Endodermal cell (in vitro differentiated cells): ENCODE measurements at places on chromosomes 3 and 15. TPM values are rescaled to one million over a fixed set of nuclear protein-coding genes. Genes with fewer than 3 reads are reported as not detected.

DNA sequence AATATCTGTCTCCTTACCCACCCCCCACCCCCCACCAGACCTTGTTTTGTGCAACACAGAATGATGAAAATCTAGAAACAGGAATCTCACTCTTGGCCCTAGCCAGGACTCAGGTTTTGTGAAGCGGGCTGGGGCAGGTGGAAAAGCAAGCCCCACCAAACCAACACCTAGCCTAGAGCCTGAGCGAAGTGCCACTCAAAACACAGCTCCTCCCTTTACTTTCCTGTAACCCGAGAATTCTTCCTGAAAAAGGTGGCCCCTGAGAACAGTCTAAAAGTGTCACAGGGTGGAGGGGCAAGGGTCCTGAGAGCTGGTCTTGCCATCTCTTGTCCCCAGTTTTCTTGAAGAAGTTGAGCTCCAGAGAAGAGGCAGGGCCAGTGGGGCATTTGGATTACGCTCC, 17.4 kb upstream of the RPUSD3 start:
- DNase-seq: no peak
- no peak overlapping the region for H3K27ac ChIP-seq
- H3K27me3 ChIP-seq: no peaks in the 10 kb centered on the region
- H3K4me3 ChIP-seq: no peak overlapping the region
- no peaks in the 10 kb centered on the region for H3K36me3 ChIP-seq

DNA sequence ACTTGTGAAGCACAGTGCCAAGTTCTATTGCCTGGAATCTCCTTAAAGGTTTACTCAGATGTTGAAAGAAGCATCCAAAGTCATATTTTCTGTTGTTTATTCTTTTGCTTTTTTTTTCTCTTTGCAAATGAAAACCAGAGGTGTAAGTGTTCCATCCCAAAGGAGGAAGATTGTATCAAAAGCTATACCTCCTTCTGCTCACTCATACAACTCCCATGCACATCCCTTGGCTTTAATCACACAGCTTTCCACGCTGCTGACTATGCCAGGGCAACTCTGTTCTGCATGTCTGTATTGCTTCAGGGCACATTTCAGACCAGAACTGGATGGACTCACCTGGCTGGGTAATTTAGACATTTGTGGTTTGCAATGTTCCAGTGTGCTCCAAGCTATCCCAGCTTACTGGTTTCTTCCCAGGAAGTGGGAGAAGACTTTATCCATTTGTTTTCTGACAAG, 399.6 kb upstream of the TBL1XR1 start:
- H3K36me3 ChIP-seq: no peaks in the 10 kb centered on the region
- DNase-seq: no peak
- no peak overlapping the region for H3K4me3 ChIP-seq
- H3K4me1 ChIP-seq: no peaks in the 10 kb centered on the region

LSAMP gene
- 4.4 and 6.4 TPM in 2 replicates for total RNA-seq

PLSCR5 gene
- not detected in 3 replicates for total RNA-seq

DNA sequence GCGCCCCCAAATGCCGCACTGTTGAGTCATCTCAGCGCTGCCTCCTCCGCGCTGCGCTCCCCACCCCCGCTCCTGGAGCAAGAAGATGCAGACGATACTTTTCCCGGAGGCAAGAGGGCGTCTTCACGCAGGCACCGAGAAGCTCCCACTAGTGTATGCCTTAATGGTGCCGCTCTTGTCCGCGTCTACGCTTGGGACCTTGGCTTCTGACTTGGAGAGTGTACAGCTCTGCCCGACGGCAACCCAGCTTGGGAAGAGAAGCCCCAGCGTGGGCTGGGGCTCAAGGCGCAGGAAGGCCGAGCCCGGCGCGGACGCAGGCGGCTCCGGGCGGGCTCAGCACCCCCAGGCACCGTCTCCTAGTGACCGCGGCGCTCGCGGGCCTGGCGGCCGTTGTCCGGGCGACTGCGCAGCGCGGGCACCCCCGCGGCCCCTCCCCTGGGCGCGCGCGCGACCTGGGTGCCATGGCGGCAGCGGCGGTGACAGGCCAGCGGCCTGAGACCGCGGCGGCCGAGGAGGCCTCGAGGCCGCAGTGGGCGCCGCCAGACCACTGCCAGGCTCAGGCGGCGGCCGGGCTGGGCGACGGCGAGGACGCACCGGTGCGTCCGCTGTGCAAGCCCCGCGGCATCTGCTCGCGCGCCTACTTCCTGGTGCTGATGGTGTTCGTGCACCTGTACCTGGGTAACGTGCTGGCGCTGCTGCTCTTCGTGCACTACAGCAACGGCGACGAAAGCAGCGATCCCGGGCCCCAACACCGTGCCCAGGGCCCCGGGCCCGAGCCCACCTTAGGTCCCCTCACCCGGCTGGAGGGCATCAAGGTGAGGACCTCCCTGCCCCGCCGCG, at the start of gene P4HTM:
Gene P4HTM, plus strand, starts transcription at position 446 of the 840 bp plus-strand sequence. Its CDS starts 16 bp downstream, at position 462.
- H3K4me1 ChIP-seq: no peaks in the 10 kb centered on the region
- H3K27ac ChIP-seq: peak within 1 kb of the TSS; percentile 88
- peaks cover 3% of the 10 kb centered on the region for H3K36me3 ChIP-seq
- peak; percentile 94 for DNase-seq

GRCh38 chr3:166527325-166527724, 690.1 kb upstream of the BCHE start:
- no peak overlapping the region for H3K27ac ChIP-seq
- no peaks in the 10 kb centered on the region for H3K27me3 ChIP-seq
- no peak overlapping the region for H3K4me3 ChIP-seq
- no peak for DNase-seq
- H3K4me1 ChIP-seq: no peaks in the 10 kb centered on the region

DNA sequence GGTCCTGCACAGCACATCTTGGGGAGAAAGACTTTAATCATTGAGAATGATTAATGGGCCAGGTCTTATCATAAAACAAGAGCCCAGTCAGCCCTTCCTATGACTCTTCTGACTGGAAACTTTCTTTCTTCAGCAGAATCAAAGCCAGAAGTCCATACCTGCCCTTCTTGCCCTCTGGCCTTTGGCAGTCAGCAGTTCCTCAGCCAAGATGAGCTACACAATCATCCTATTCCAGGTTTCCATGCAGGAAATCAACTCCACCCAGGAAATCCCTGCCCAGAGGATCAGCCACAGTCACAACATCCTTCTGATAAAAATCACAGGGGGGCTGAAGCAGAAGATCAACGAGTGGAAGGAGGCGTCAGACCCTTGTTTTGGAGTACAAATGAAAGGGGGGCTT, 26.9 kb downstream of the ZNF589 start:
- DNase-seq: no peak
- peaks cover 58% of the 10 kb centered on the region for H3K36me3 ChIP-seq
- H3K4me1 ChIP-seq: no peaks in the 10 kb centered on the region
- no peak overlapping the region for H3K4me3 ChIP-seq

- H3K36me3 ChIP-seq: no peaks in the 10 kb centered on the region
- DNase-seq: peak; percentile 83
- no peak overlapping the region for H3K27ac ChIP-seq
Measured at GRCh38 chr15:31439328-31439727, 112.7 kb downstream of the KLF13 start.

MME gene
- 24.6 and 31.9 TPM in 2 replicates for total RNA-seq

DNA sequence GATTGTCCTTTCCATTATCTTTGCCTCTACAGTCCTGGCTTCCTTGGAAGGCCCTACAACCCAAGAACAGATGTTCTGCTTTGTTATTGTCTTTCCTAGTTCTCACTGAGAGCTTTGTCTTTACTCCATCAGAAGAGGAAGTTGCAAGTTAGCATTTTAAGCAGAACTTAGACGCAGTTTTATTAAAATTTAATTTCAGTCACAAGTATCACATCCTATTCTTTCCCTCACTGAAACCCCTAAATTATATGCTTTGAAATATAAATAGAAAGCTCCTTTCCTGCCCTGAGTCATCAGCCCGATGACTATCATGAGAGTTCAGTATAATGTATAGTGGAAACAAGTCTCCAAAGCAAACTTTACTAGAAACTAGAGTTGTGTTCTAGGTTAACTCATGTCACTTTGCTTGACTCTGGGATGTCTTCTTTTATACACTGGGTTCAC, 291.2 kb upstream of the RBMS3 start:
- no peak for DNase-seq
- no peak overlapping the region for H3K4me3 ChIP-seq
- H3K27me3 ChIP-seq: no peaks in the 10 kb centered on the region
- H3K27ac ChIP-seq: no peak overlapping the region
- H3K4me1 ChIP-seq: no peaks in the 10 kb centered on the region

GRCh38 chr15:25939122-25939521, 76.0 kb upstream of the ATP10A start:
- H3K27me3 ChIP-seq: no peaks in the 10 kb centered on the region
- no peaks in the 10 kb centered on the region for H3K4me1 ChIP-seq
- no peak overlapping the region for H3K4me3 ChIP-seq
- DNase-seq: no peak
- no peaks in the 10 kb centered on the region for H3K36me3 ChIP-seq
- no peak overlapping the region for H3K27ac ChIP-seq

DNA sequence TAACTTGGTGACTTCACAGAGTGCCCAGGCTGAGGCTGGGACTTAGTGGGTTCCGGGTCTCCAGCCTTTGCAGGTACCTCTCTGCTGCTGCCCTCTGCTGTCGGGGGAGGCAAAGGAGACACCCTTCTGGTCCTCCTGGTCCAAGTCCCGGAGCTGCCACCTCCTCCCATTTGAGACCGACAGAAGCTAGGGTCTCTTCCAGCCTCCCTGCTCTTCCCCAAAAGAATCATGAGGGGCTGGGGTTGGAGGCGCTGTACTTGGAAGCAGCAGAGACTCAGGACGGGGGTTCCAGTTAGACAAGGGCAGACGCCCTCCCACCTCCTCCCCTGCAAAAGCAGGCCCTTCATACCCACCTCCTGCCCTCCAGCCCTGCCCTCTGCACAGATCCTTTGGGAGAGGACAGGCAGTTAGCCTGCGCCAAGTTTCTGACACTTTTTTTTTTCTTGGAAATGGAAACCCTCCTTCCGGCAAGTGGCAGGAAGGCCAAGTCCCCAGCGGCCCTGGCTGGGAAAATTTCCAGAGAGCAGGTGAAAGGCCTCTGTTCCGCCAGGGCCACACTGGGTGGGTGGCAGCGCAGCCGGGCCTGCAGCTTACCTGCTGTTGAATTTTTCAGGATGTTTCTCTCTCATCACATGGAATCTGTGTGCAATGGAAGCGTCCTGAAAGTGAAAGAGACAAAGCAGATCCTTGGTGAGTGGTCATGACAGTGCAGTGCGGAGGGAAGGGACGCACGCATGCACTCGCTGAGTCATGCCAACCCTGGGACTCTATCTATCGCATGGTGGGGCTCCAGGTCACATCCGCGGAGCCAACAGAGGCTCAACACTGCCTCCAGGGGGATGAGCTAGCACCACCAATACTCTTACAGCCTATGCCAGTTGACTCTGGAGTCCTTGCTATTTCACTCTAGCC, 119.9 kb downstream of the DGKG start:
- H3K4me3 ChIP-seq: no peak overlapping the region
- no peaks in the 10 kb centered on the region for H3K27me3 ChIP-seq
- no peaks in the 10 kb centered on the region for H3K4me1 ChIP-seq
- no peaks in the 10 kb centered on the region for H3K36me3 ChIP-seq
- no peak overlapping the region for H3K27ac ChIP-seq

GRCh38 chr3:125313060-125313635, 62.0 kb downstream of the ZNF148 start:
- peaks cover 53% of the 10 kb centered on the region for H3K36me3 ChIP-seq
- H3K4me3 ChIP-seq: no peak overlapping the region
- no peak for DNase-seq
- no peaks in the 10 kb centered on the region for H3K27me3 ChIP-seq
- no peaks in the 10 kb centered on the region for H3K4me1 ChIP-seq

GRCh38 chr15:89829161-89829560, 14.5 kb upstream of the ANPEP start:
- H3K4me1 ChIP-seq: no peaks in the 10 kb centered on the region
- H3K27me3 ChIP-seq: no peaks in the 10 kb centered on the region
- H3K4me3 ChIP-seq: no peak overlapping the region
- H3K27ac ChIP-seq: no peak overlapping the region

GRCh38 chr3:49713336-49714105, 6.0 kb downstream of the AMIGO3 start:
- no peak overlapping the region for H3K27ac ChIP-seq
- H3K4me3 ChIP-seq: no peak overlapping the region
- no peaks in the 10 kb centered on the region for H3K4me1 ChIP-seq
- no peak for DNase-seq
- no peaks in the 10 kb centered on the region for H3K36me3 ChIP-seq

GRCh38 chr3:142568393-142569017, 10.0 kb downstream of the ATR start:
- no peak overlapping the region for H3K4me3 ChIP-seq
- H3K27me3 ChIP-seq: no peaks in the 10 kb centered on the region
- peak; percentile 88 for DNase-seq
- H3K27ac ChIP-seq: no peak overlapping the region

GRCh38 chr3:182490596-182491491, 302.5 kb upstream of the ATP11B start:
- no peaks in the 10 kb centered on the region for H3K36me3 ChIP-seq
- no peak for DNase-seq
- H3K4me1 ChIP-seq: no peaks in the 10 kb centered on the region
- H3K4me3 ChIP-seq: no peak overlapping the region
- H3K27ac ChIP-seq: peak overlapping the region; percentile 28

GRCh38 chr3:43525941-43526607, 95.7 kb downstream of the ANO10 start:
- no peaks in the 10 kb centered on the region for H3K4me1 ChIP-seq
- H3K36me3 ChIP-seq: peaks cover 22% of the 10 kb centered on the region
- no peak overlapping the region for H3K27ac ChIP-seq

AMT gene
- 37.2 to 53.8 TPM (median 51.7 TPM) in 3 replicates for total RNA-seq

DNA sequence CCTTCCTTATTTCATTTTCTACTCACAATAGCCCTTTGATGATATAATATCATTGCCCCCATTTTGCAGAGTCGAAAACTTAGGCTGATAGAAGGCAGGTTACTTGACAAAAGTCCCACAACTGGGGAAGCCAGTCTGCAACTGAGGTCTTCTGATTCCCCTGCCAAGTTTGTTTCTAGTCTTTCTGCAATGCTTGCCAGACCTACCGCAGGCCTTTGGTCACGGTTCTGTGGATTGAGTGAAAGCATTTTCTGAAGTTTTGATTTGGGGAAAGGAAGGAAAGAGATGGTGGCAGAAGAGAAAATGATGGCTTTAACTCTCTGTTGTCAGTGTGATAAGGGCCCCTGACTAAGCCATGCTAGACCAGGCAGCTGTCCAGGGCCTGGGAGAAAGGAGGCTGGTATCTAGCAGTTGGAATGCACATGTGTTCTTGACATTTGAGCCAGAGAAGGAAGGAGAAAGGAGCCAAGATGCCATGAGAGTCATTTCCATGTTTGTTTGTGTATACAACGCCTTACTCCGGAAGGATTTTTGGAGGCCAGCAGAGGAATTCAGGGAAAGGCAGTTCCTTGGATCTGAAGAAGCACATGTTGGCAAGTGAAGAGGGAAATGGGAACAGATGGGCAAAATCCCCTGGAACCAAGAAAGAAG, 29.9 kb downstream of the FAH start:
- H3K27me3 ChIP-seq: no peaks in the 10 kb centered on the region
- H3K36me3 ChIP-seq: peaks cover 7% of the 10 kb centered on the region
- no peak overlapping the region for H3K27ac ChIP-seq
- no peak for DNase-seq
